ENCODE measurements at places on chromosomes 7 and 10.

- DNase-seq = no peak
These were observed 50.7 kb upstream of the ITGB8 start for GRCh38 chr7:20279979-20280378.

DNA sequence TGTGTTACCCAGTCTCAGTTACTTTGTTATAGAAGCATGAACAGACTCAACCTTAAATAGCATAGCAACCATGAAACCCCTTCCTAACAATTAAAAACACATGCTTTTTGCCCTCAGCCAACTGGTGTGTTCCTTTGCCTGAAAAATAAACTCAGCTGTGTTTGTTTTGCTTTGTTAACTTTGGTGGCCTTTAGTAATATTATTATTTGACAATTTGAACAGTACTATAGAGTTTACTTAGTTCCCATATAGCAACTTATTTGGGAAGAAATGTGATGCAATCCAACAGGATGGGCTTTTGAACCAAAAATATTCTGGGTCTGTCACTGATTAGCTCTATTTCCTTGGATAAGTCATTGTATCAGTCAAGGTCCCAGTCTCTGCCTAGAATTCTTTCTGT lies 22.5 kb upstream of the MKLN1 start:
- DNase-seq = no peak

GRCh38 chr7:128701062-128701785 lies 29.1 kb downstream of the GARIN1A start:
- no peak for DNase-seq

DNA sequence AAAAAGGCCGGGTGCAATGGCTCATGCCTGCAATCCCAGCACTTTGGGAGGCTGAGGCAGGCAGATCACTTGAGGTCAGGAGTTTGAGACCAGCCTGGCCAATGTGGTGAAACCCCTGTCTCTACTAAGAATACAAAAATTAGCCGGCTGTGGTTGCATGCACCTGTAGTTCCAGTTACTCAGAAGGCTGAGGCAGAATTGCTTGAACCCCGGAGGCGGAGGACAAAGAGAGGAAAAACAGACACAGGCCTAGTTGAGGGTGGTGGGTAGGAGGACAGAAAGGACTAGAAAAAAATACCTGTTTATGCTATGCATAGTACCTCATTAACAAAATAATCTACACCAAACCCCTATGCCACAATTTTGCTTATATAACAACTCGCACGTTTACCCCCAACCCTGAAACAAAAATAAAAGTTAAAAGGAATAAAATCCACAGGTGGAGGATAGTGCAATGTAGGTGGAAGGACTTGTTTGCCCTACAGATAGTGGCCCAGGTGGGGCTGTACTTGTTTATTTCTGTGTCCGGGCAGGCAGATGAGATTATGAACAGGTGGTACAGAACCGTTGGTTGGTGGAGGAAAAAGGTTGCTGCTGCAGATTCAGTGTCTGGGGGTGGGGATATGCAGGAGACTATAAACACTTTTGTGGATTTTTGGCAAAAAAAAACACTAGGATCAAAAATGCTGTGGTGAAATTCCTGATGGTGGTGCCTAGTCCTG lies 5.1 kb downstream of the ZNF680 start:
- DNase-seq = no peak

GRCh38 chr10:3901370-3901769 lies 116.4 kb upstream of the KLF6 start:
- no peak for DNase-seq

DNA sequence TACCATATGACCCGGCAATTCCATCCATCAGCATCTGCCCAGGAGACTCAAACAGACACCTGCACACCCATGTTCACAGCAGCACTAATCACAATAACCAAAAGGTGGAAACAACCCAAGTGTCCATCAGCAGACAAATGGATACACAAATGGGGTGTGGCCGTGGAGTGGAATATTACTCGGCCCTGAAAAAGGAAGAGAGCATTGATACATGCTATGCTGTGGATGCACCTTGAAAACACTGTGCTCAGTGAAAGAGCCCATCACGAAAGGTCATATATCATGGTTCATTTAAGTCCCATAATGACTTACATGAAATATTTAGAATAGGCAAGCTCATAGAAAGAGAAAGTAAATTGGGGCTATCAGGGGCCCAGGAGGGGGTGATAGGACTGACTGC lies 57.5 kb upstream of the DNAAF5 start:
- no peak for DNase-seq

DNA sequence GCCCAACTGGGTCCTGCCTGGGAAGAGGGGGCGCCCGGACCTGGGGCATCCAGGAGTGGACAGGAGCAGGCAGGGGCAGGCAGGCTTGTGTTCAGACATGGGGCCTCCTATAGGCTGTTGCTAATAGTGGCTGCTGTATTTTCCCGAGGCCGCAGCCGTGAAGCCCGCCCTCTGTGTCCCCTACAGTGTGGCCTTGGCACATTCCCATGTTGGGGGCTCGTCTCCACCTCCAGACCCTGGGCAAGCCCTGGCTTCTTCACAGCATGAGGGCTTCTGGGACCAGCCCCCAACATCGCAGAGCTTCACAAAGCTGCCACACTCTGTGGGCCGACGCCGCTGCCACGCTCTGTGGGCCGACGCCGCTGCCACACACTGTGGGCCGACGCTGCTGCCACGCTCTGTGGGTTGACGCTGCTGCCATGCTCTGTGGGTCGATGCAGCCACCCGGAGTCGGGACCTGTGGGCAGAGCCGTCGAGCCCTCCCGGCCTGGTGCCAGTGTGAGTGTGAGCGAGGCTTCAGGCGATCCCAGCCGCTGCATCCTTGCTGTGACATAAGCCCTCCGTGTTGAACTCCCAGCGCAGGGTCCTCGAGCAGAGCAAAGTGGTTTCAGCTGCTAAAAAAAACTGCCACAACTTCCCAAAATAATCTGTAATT lies 109.0 kb downstream of the INPP5A start:
- no peak for DNase-seq

- no peak for DNase-seq
These were observed 7.0 kb downstream of the ANKMY2 start for GRCh38 chr7:16638282-16639280.

DNA sequence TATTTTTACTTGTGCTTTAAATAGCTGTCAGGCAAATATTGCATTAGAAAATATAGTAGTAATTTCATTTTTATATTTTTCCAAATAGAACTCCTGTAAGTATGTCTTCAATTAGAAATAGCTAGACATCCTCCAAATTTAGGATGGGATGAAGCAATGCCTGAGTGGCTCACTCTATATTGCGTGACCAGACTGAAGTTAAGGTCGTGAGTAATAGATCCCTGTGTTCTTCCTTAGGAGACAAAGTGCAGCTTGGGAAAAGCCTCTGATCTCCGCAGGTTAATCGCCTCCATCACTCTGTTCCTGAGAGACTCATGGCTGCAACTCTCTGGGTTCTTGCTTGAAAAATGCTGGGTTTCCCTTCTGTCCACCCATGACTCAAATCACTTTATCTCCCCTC lies 484.8 kb upstream of the ANKRD30A start:
- no peak for DNase-seq

Measured in NCI-H1436 (cell line).